ENCODE measurements at places on chromosomes 7 and 10.

GRCh38 chr10:133379801-133380666, 972 bp downstream of the PAOX start:
- no peak for DNase-seq

GRCh38 chr7:23065974-23066373, 39.6 kb upstream of the KLHL7 start:
- peak; percentile 67 for DNase-seq

GRCh38 chr10:101691081-101691480, 3.9 kb downstream of the FBXW4 start:
- DNase-seq = no peak

- DNase-seq = no peak
Observed at GRCh38 chr7:144957998-144958397, 122.1 kb upstream of the TPK1 start.

Measured in fibroblast of skin of back (primary cell).